ENCODE measurements at places on chromosomes 16 and 17.

DNA sequence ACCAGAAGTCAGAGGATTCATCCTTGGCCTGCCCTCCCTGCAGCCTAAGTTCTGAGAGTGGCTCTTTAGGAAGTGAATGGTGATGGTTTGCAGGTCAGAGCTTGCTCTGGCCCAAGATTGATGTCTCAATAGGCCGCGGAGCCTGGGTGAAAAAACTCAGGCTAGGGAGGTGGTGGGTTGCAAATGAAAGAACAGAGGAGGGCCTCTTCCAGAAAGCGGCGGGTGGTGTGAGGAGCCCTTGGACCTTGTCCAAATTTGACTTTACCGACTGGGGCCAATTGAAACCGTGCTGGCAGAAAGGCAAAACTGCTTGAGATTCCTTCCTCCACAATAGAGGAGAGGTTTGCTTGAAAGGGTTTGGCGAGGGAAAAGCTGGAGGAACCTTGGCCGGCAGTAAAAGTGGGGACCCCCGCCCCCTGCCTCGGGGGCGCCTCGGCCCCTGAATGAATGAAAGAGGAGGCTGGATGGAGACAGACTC is 331.3 kb downstream of the SEC14L1 start:
- no peak for DNase-seq

GRCh38 chr16:64305663-64306062 is 816.2 kb downstream of the CDH11 start:
- no peak for DNase-seq

- no peak for DNase-seq
These were observed 37.7 kb upstream of the TOX3 start for GRCh38 chr16:52584354-52585320.

DNA sequence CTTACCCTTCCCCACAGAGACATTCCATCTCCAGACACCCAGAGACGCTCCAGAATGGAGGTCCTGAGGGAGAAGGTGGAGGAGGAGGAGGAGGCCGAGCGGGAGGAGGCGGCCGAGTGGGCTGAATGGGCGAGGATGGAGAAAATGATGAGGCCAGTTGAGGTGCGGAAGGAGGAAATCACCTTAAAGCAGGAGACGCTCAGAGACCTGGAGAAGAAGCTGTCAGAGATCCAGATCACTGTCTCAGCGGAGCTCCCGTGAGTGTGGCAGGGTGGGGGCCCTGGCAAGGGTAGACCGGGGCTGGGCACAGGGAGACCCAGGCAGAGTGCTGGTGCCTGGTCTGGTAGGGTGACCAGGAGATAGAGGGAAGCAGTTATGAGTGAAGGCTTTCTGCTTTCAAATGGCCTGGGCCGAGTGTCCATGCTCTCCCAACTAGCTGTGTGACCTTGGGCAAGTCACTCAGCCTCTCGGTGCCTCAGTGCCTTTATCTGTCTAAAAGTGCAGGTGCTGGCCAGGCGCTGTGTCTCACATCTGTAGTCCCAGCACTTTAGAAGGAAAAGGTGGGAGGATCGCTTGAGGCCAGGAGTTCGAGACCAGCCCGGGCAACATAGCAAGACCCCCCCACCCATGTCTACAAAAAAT is 3.4 kb downstream of the DRC7 start:
- no peak for DNase-seq

GRCh38 chr17:79082311-79083190 is 7.9 kb downstream of the ENGASE start:
- DNase-seq = no peak

DNA sequence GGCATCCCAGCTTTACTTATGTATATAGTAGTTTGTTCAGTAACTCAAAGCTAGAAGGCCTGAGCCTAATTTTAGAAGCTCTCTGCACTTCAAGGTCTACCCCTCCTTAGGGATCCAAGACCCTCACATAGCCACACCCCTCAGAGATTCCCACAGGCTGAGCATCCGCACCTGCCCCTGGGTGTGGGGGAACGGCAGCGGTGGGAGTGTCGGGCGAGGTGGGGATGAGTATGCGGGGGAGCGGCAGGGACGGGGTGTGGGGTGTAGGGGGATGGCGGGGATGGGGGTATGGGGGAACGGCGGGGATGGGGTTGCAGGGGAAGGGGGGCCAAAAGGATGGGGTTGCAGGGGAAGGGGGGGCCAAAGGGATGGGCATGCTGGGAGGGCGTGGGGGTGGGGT is 24.9 kb upstream of the BEAN1 start:
- DNase-seq = no peak

GRCh38 chr16:48745541-48745940 is 135.6 kb upstream of the N4BP1 start:
- no peak for DNase-seq

GRCh38 chr16:15576960-15577958 is 65.7 kb downstream of the MARF1 start:
- DNase-seq = no peak

GRCh38 chr16:1971796-1972489 is at the start of gene TBL3:
Gene TBL3 (plus strand): TSS chr16:1972053. CDS start chr16:1972165, 112 bp downstream.
- DNase-seq = peak; percentile 83

DNA sequence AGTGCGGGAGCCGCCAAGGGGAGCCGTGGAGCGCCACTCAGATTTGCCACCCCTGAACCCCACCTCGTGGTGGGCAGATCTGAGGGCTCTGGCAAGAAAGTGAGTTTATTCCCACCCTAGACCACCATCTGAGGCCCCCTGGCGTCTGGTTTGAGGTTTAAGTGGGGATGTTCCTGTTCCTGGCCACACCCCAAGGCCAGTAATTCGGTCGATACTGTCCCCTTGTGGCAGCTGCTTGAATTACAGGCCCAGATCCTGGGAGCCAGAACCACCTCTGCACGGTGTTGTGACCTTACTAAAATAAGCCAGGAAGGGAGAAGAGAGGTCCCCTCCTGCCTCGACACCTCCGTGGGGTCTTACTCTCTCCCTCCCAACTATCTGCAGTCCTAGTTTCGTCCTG is 3.3 kb upstream of the LAT start:
- DNase-seq = no peak

- no peak for DNase-seq
These were observed 5.7 kb upstream of the SPNS2 start for GRCh38 chr17:4492721-4493561.
